Hematopoietic multipotent progenitor cell treated with erythropoietin and hydrocortisone succinate and interleukin-3 and kit ligand, for 6 days (in vitro differentiated cells): ENCODE measurements at places on chromosomes 7 and 10.

- no peak for DNase-seq
Observed at GRCh38 chr7:18893156-18893555, 224.3 kb downstream of the TWIST1 start.

- no peak for DNase-seq
Observed at GRCh38 chr10:101002456-101002855, 2.8 kb downstream of the LZTS2 start.

GRCh38 chr10:100174699-100175677 lies 10.8 kb downstream of the ERLIN1 start:
- no peak for DNase-seq

GRCh38 chr10:8951440-8952089 lies 897.1 kb downstream of the GATA3 start:
- DNase-seq = no peak

DNA sequence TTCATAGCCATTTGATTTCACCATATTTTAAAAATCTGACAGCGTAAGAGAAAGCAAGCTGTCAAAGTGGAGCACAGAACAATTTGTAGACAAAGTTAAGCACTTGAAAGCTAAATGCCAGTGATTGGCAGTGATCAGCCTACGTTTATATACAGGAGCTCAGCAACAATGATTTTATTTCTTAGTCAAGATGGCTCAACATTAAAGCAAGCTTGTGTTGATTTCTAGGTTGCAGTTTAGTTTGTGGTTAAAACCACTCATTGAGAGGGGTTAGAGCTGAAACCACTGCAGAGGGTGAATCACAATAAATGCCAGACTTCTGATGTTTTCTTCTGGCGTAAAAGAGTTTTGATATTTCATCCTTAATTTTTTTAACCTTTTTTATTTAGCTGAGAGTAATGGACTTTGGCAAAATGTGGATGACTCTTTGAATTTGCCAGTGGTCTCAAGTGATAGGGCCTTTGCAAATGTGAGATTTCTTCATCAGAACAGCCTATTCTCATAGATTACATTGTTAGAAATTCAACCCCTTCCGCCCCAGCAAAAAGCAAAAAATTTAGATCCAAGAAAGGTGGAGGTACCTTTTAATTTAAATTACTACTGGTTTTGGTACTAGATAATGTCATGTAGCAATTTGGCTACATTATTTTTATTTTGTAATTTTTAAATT lies 73.8 kb downstream of the SHOC2 start:
- peak; percentile 27 for DNase-seq

- no peak for DNase-seq
Observed at GRCh38 chr10:109762555-109762954, 160.8 kb downstream of the XPNPEP1 start.

- no peak for DNase-seq
Observed at GRCh38 chr7:8211725-8212096, 50.3 kb downstream of the ICA1 start.

DNA sequence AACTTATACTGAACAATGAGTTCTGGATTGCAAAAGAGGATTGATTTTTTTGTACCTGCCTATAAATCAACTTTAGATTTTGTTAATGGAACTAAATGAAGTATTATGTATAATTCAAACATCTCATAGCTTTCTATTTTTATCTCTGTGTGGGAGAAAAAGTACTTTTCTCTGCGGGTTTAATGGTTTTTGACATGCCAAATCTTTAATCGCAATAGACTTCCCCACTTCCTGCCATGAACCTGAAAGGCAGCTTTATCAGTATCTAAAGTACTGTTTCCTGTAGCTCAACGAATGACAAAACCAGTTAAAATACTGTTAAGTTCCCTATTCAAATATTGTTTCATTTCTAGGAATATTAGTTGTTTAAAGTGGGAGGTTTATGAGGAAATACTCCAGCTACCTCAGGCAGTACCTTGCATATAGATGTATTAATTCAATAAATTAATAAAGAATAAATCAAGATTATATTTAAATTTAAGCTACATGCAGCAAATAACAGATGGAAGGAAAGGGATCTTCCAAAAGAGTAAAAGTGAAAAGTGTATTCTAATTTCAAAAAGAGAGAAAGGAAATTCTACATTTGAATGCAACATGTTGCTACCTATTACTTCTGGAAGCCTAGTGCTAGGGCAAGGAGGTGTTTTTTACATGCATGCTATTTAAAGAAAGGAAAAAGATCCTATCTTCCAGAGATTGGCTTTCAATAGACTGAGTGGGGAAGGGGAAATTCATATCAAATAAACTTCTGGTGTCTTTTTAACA lies 75.9 kb downstream of the SVOPL start:
- peak; percentile 85 for DNase-seq

DNA sequence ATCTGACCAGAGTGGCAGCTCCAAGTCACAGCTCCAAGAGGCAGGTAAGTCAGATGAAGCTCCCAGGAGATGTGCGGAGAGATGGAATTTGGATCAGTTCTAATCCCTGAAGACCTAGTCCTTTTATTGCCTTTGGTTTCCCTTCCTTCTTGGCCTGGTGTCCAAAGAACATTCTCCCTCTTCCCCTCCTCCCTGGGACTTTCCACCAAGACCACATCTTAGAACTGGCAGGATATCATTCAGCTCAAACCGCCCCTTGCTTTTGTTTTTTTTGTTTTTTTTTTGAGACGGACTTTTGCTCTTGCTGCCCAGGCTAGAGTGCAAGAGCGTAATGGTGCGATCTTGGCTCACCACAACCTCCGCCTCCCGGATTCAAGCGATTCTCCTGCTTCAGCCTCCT lies 190.8 kb downstream of the GFRA1 start:
- no peak for DNase-seq

DNA sequence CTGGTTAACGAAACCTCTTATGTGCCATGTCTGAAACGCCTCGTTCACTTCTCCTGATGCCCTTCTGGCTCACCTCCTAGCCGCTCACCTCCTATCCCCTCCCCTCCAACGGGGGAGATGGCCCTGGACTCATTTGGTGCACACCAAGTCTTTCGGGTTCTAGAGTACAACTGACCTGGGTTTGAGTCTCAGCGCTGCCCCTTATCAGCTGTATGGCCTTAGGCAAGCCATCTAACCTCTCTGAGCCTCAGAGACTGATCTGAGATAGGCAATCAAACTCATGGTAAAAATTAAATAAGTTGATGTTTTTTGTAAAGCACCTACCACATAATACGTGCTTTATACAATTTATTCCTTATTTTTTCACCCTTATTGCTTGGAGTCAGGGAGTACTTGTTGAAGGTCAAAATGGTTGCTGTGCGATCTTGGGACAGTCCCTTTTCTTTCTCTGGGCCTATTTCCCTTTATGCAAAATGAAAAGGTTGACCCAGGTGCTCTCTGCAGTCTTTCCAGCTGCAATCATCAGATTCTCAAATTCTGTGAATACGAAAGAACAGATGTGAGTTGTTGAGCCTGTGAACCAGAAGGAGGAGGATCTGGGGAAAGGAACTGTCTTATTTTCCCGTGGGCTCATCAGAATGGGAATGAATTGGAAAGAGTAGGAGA lies 31.2 kb upstream of the PLEKHA1 start:
- DNase-seq = no peak

DNA sequence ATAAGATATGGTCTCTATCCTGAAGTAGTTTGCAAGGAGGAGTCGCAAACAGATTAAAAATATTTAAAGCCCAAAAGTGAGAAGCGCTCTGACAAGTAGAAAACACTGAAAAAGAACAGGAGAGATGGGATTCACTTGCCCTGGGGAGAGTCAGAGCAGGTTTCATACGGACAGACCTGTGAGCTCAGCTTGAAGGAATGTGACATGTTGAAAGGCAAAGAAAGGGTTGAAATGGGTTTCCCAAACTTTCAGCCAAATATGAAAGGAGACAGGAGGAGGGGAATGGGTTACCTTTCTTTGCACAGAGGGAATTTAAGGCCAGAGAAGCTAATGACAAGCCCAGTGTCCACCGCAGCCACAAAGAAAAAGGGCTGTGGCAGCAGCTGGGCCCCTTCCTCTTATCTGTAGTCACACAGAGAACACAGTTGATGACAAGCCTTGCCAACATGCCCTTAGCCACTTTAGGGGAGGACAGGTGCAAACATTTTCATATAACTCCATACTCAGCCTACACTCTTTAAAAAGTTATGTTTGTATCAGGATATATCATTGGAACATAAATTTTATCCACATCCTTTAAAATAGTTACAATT lies 14.9 kb downstream of the HOXA1 start:
- peak; percentile 69 for DNase-seq

DNA sequence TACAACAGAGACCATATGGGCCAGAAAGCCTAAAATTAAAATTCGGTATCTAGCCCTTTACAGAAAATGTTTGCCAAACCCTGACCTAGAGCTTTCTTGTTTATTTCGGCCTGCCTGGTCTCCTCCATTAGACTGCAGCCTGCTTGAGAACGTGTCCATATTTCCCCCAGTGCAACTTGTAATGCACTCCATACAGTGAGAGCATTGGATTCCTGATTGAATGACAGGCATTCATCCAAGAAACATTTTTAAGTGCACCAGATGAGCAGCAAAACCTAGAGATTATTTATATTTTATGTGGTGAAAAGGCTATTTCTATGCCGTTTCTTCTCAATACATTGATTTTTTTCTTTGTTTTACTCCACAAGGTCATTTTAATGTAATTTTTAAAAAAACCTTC lies 47.4 kb upstream of the ORC5 start:
- no peak for DNase-seq

- no peak for DNase-seq
Observed at GRCh38 chr7:123460616-123461015, 73.8 kb downstream of the IQUB start.

DNA sequence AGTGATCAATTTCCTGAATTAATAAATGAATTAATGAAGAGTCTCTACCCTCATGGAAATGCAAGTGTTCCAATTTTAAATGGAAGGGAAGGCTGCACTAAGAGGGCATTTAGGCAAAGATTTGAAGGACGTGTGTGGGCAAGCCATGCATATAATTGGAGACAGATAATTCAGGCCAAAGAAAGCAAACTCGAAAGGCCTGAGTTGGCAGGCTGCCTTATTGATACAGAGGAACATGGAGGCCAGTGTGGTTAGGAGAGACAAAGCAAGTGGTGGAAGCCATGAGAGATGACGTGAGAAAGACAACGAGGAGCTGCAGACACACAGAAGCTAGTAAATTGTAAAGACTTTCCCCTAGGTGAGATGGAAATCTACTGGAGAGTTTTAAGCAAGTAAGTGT lies 15.4 kb upstream of the PCLO start:
- no peak for DNase-seq

DNA sequence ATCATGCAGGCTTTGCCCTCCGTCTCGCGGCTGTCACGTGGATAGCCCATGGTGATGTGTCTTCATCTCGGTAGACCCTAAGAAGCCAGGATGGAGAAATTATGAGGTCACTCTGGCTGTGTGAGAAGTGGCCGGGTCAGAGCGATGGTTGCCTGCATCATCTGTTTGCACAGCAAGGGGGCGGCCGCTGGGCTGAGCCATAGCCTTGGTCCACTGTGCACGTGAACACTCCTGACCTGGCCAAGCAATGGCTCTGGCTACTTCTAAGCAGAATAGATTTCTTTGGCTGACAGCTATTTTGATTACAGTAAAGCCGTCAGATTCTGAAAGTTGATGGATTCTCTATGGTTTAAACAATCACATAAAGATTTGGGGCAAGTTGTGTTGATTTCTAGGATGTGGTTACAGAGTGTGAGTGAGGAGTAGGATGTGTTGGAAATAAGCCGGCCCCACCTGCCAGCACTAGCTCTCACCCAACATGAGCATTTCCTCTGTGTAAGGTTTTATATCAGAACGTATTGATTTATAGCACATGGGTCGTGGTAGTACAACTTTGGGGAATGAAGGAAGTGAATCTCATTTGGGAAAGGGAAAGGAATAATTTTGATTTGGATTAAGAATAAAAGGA lies 214.4 kb upstream of the GPR26 start:
- DNase-seq = no peak

GRCh38 chr7:53947732-53948131 lies 594.4 kb upstream of the VSTM2A start:
- no peak for DNase-seq

DNA sequence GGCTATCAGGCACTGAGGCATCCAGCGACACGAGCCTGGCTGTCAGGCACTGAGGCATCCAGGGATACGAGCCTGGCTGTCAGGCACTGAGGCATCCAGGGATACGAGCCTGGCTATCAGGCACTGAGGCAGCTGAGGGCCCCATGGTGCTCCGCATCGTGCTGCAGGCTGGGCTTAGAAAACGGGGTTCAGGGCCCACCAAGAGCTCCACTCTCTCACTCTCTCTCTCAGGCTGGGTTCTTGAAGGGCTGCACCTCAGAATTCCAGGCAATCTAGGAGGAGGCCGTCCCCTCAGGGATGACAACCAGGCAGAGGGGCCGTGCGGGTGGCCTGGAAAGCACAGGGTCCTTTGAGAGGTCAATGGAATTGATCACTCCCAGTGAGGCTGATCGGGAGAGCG lies 69.0 kb downstream of the CFAP46 start:
- no peak for DNase-seq

GRCh38 chr7:44638611-44639557 lies 32.5 kb downstream of the OGDH start:
- peak; percentile 90 for DNase-seq

GRCh38 chr10:132477398-132478340 lies 59.9 kb upstream of the INPP5A start:
- DNase-seq = no peak

DNA sequence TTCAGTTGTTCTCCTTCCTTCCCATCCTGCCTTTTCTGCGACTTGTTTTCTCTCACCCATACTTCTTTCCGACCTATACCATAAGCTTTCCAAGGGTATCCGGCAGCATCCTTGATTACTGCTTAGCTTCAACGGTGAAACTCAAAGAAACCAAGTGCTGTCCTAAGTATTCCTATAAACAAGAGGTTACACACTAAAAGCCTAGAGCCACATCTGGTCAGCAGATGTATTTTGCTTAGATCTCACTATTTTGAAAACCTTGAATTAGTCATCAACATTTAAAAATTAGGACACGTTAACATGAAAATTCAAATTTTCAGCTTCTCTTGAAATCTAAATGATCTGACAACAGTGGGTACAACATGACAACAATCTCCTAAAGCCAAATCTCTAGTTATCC lies 20.0 kb downstream of the ARHGAP21 start:
- DNase-seq = no peak

DNA sequence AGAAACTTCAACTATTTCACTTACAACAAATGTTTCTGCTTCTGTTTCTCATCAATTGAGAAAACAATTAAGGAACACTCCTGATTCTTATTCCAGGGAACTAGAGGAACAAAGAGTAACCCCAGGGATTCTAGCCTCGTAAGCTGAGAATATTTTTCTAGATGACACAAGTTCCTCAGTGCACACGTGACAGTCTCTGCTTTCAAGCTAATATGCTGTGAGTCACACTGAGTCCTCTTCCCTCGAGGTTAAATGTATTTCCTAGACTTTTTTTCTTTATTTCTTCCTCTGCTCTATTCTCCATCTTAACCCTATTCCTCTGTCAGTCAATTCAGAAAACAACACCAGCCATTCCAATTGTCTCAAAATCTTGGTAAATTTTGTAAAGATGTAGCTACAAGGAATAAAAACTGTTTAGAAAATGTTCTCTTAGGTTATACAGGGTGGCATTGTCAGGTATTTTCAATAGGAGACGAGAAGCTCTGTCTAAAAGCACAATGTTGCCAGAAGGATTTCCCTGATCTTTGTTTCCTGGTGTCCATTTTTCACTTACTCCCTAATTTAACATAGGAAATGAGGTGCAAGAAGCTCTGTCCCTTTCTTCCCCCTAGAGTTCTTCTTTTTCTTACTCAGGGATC lies 5.8 kb upstream of the C1GALT1 start:
- no peak for DNase-seq

- no peak for DNase-seq
Observed at GRCh38 chr10:18404530-18404929, 246.9 kb downstream of the NSUN6 start.
